PC-3 (cell line): ENCODE measurements at places on chromosomes 2 and 18.

DNA sequence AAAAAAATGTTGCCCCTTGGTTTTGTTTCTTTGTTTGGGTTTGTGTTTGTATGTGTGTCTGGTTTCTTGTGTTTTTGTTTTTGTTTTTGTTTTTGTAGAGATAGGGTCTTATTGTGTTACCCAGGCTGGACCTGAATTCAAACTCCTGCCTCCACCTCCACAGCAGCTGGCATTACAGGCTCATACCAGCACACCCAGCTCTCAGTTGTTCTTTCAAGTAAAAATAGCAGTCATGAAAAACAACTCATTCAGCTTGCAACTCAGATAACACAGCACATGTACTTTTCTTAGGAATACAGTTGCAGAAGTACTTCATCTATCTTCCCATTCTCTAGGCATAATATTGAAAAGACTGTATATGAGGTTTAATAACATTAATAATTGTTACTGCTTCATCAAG is 37.0 kb downstream of the ZC3H8 start:
- no peak overlapping the region for H3K27ac ChIP-seq
- H3K4me1 ChIP-seq: no peaks in the 10 kb centered on the region
- H3K27me3 ChIP-seq: no peaks in the 10 kb centered on the region
- no peak overlapping the region for H3K4me3 ChIP-seq

DNA sequence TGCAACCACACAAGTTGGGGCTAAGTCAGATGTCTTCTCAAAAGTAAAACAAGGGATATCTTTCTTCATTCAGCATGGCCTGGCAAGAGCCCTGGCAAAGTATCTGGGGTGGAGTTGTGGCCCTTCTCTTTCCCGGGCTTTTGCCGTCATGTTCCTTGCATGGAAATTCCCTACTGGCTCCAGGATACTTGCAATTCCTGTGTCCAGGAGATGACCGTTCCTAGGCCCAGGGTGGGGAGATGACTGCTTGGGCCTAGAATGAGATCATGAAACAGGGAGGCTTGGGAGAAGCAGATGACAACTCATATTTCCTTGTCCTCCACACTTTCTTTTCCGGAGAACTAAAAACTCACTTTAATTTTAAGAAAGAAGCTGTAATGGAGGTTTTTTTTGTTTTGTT is 60.9 kb downstream of the TGIF1 start:
- peaks cover 20% of the 10 kb centered on the region for H3K4me1 ChIP-seq
- DNase-seq: no peak
- H3K4me3 ChIP-seq: no peak overlapping the region
- no peak overlapping the region for H3K27ac ChIP-seq
- H3K27me3 ChIP-seq: no peaks in the 10 kb centered on the region

DNA sequence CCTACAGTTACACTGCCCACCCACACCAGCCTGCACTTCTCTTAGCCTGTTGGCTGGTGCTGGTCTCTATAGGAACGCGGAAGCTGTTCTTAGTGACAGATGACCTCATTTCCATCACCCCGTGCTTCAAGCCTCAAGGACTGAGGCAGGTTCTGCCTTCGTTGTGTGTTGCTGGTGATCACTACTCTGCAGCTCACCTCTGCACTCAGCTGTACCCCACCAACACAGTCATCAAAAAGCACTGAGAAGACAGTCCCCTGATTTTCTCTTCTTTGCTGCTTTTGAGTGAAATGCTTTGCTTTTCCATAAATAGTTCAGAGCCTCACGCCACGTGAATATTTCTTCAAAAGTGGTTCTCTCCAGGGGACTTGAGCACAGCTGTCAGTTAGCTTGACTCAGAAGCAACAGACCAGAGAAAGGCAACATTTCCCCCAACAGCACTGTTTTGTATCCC is 225.7 kb upstream of the CCDC150 start:
- peaks cover 9% of the 10 kb centered on the region for H3K27me3 ChIP-seq
- no peak for DNase-seq
- no peak overlapping the region for H3K4me3 ChIP-seq
- H3K4me1 ChIP-seq: no peaks in the 10 kb centered on the region

DNA sequence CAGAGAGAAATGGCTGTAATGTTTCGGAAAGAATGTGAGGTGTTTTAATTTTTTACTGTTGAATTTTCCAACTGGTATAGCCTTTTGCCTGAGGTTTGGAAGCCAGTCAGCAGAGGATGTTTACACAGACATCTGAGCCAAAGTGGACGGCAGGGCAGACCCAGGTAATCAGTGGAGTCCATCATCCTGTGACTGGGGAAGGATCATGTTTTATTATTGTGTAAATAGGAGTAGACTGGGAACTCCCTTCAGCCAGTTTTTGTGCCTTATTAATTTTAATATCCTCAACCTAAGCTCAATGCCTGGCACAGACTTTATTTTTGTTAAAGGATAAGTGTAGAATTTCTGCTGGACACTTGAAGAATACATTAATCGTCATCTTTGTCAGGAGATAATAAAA is 142.0 kb upstream of the GAREM1 start:
- no peak overlapping the region for H3K27ac ChIP-seq
- H3K4me3 ChIP-seq: no peak overlapping the region
- peak; percentile 59 for DNase-seq
- H3K36me3 ChIP-seq: no peaks in the 10 kb centered on the region
- H3K4me1 ChIP-seq: peaks cover 5% of the 10 kb centered on the region; the same call in 1 of the 2 replicates
- H3K27me3 ChIP-seq: no peaks in the 10 kb centered on the region
